ENCODE measurements at places on chromosomes 5 and 9.

DNA sequence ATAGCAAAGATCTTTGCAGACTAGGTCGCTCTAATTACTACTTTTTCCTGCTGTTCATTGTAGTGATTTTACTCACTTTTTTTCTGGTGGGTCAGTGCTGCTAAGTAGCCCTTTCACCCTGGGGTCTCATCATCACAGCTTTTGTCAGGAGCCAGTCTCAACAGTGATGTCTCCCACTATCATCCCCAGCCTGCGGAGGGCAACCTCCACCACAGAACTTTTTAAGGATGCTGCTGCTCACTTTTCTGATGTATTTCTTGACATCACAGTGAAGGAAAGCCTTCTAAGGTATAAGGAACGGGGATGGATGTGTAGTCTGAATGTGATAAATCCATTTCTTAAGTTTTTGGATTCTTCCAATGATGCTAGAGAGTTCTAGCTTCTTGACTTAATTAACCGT is 242.5 kb upstream of the RIOK2 start:
- DNase-seq, result no peak

- DNase-seq, result no peak
Observed at GRCh38 chr5:105828821-105829220, 1841.9 kb downstream of the EFNA5 start.

GRCh38 chr9:19409401-19410194 is 789 bp downstream of the ACER2 start:
- peak; percentile 34 for DNase-seq

DNA sequence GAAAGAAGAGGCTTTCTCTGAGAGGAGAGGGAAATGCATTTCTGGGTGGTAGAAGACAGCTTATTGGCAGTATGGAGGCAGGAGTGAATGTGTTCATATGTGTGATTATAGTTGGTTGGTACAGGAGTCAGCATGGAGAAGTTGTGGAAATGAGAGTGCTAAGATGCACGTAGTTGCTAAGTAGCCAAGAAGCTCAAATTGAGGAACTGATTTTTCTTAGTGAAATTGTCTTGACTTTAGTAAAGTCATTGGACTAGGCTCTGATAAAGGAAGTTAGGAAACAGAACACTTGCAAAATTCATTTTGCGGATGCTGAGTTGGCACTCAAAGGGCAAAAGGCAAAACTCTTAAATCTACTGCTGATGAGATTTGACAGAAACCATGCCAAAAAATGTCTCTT is 158.9 kb upstream of the VCAN start:
- DNase-seq, result no peak

DNA sequence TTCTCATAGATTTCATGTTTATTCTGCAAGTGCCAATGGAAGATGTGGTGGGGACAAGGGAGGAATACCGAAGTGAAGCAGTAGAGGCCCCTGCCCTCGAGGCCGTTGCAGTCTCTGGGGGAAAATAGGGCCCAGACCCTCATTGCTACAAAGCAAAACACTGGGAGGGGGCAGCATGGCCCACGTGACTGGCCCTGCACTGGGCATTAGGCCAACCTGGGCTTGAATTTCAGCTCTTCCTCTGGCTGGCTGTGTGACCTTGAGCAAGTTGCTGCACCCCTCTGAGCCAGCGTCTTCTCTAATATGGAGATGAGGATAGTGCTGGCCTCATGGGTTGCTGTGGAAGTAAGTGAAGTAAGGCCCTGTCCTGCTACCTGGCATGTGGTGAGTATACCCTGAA is 709 bp upstream of the SYNPO start:
- no peak for DNase-seq

DNA sequence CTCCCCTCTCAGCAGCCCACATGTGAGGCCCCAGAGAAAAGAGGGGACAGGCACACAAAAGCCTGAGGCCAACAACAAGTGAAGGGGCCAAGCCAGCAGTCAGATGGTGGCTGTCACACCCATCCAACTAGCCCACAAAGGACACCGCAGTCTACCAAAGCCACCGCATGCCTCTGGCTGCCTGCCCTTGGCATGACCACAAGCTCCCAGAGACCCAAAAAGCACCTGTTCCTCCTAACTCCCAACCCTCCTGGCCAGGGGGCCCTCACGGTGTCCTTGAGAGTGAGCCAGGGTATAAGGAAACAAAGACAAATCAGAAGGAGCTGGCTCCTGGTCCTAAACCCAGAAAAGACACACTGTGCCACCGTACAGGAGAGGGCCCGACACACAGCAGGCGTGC is 77.8 kb upstream of the LRRTM2 start:
- DNase-seq, result no peak

- no peak for DNase-seq
Observed at GRCh38 chr9:106875529-106875928, 12.6 kb downstream of the ZNF462 start.

DNA sequence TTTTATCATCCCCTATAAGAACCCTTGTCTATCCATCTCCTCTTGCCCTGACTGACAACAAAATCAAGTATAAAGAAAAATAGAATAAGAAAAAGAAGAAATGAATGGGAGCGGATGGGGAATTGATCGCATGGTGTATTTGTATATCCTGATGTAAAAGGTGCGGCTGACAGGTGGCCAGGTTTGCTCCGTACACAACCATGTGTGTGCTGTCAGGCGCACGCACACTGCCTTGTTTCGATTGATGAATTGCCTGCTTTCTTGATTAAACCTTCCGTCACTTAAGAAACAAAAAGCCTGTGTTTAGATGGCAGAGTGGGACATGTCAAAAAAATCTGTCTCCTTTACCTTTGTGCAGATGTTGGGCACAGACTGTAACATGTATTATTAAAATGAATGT is 102.6 kb downstream of the MVB12B start:
- peak; percentile 9 for DNase-seq

- DNase-seq, result no peak
Observed at GRCh38 chr5:39137819-39138451, 63.7 kb upstream of the RICTOR start.

Data from stimulated activated CD8-positive, alpha-beta memory T cell treated with anti-CD3 and anti-CD28 coated beads, Interleukin-4, amount 100 ng/mL, for 48 hours (primary cell).